ENCODE measurements at places on chromosomes 6 and 20.

GRCh38 chr20:23546435-23547144 is 21.7 kb downstream of the CST9L start:
- H3K27me3 ChIP-seq, result no peaks in the 10 kb centered on the region
- H3K4me3 ChIP-seq, result no peak overlapping the region
- H3K4me1 ChIP-seq, result no peaks in the 10 kb centered on the region
- no peak overlapping the region for H3K27ac ChIP-seq
- DNase-seq, result no peak

DNA sequence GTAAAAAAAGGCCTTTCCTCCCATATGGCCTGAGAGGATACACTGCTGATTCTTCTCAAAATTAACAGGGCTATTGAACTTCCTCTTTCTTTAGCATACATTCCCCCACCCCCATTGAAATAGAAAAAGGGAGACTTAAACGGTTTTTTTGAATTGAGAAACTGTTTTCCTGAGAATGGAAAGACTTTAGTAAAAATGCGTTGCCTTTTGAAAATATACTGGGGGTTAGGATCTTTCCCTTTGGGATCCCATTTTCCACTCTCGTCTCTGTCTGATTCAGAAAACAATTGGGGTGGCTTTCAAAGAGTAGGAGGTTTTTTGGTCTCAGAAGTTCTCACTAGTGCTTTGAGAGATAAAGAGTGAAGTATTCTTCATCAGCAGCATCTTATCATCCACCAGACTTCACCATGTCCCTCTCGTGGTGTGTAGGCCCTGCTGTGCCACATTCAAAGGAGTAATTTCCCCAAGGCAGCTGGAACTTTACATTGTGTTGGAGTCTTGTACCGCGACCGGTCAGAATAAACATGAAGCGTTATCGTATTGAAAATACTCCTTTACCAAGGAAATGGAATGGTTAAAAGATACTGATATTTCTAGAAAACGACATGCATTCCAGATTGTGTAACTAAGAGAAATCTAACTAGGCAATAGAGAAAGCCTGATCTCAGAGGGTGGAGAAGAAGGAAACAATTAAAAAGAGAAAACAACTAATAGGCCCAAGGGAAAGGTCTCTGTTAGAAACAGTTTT is 10.6 kb downstream of the MYB start:
- no peaks in the 10 kb centered on the region for H3K36me3 ChIP-seq
- DNase-seq, result no peak
- no peak overlapping the region for H3K4me3 ChIP-seq
- no peaks in the 10 kb centered on the region for H3K4me1 ChIP-seq
- H3K27ac ChIP-seq, result no peak overlapping the region

GRCh38 chr20:50271176-50271575 is 80.5 kb downstream of the CEBPB start:
- no peaks in the 10 kb centered on the region for H3K36me3 ChIP-seq
- H3K27ac ChIP-seq, result no peak overlapping the region
- no peaks in the 10 kb centered on the region for H3K27me3 ChIP-seq
- H3K4me1 ChIP-seq, result no peaks in the 10 kb centered on the region
- no peak overlapping the region for H3K4me3 ChIP-seq

GRCh38 chr6:169719117-169719516 is 5.2 kb downstream of the PHF10 start:
- H3K36me3 ChIP-seq, result peaks cover 13% of the 10 kb centered on the region
- no peak overlapping the region for H3K27ac ChIP-seq

DNA sequence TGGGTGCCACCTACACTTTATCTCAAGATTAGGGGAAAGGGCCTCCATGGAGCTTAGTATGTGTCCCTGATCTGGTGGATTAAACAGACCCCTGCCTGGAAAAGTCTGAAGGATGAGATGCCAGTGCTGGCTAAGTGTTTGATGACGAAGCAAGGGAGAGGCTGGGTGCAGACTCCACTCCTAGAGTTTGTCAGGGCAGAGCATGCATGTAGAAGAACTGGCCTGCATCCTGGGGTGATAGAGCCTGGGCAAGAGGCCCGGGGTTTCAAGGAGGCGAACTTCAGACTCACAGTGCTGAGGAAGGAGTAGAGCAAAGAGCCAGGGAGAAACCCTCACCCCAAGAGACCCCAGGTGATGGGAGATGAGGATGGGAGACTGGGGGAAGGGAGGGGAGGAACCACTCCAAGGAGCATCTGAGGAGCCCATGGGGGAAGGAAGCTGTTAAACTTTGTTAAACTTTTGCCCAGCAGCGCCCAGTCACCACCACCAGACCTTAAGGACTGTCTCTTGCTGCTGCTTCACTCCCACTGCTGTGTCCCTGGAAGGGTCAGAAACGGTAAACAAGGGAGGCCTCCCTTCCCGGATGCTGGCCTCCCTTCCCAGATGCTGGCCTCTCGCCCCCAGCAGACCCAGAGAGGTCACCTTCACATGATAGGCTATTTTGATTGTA is 61.6 kb downstream of the RPRD1B start:
- DNase-seq, result no peak
- peaks cover 5% of the 10 kb centered on the region for H3K4me1 ChIP-seq
- H3K4me3 ChIP-seq, result no peak overlapping the region
- H3K27ac ChIP-seq, result peak overlapping the region; percentile 13
- H3K36me3 ChIP-seq, result peaks cover 9% of the 10 kb centered on the region
- no peaks in the 10 kb centered on the region for H3K27me3 ChIP-seq

- no peaks in the 10 kb centered on the region for H3K36me3 ChIP-seq
- no peaks in the 10 kb centered on the region for H3K4me1 ChIP-seq
- DNase-seq, result no peak
- H3K27me3 ChIP-seq, result no peaks in the 10 kb centered on the region
- no peak overlapping the region for H3K27ac ChIP-seq
- no peak overlapping the region for H3K4me3 ChIP-seq
These were observed 170.7 kb downstream of the CDC5L start for GRCh38 chr6:44558024-44558831.

- no peaks in the 10 kb centered on the region for H3K36me3 ChIP-seq
- no peak overlapping the region for H3K4me3 ChIP-seq
- DNase-seq, result peak; percentile 61
- H3K27ac ChIP-seq, result no peak overlapping the region
- H3K27me3 ChIP-seq, result no peaks in the 10 kb centered on the region
- peaks cover 4% of the 10 kb centered on the region for H3K4me1 ChIP-seq
These were observed 13.2 kb upstream of the AHCY start for GRCh38 chr20:34316196-34316814.

- peak; percentile 64 for DNase-seq
- peaks cover 4% of the 10 kb centered on the region for H3K36me3 ChIP-seq
- H3K4me3 ChIP-seq, result no peak overlapping the region
- H3K4me1 ChIP-seq, result no peaks in the 10 kb centered on the region
- no peaks in the 10 kb centered on the region for H3K27me3 ChIP-seq
- peak overlapping the region; percentile 65 for H3K27ac ChIP-seq
These were observed 44.6 kb downstream of the RIN2 start for GRCh38 chr20:19802492-19803158.

- DNase-seq, result no peak
- H3K27me3 ChIP-seq, result no peaks in the 10 kb centered on the region
- no peak overlapping the region for H3K4me3 ChIP-seq
These were observed 6.3 kb downstream of the GABRR2 start for GRCh38 chr6:89308525-89309395.

- no peak overlapping the region for H3K27ac ChIP-seq
- DNase-seq, result no peak
- no peak overlapping the region for H3K4me3 ChIP-seq
- H3K36me3 ChIP-seq, result no peaks in the 10 kb centered on the region
- no peaks in the 10 kb centered on the region for H3K4me1 ChIP-seq
- no peaks in the 10 kb centered on the region for H3K27me3 ChIP-seq
These were observed 182.3 kb downstream of the THBS2 start for GRCh38 chr6:169071394-169071793.

- peaks cover 81% of the 10 kb centered on the region for H3K36me3 ChIP-seq
- no peak for DNase-seq
- H3K4me1 ChIP-seq, result no peaks in the 10 kb centered on the region
- no peak overlapping the region for H3K27ac ChIP-seq
These were observed 22.5 kb downstream of the CCDC167 start for GRCh38 chr6:37477191-37477590.

All from trophoblast cell (in vitro differentiated cells and primary cell).